ENCODE measurements at places on chromosomes 12 and 14.

- DNase-seq = no peak
These were observed 17.0 kb downstream of the CEP128 start for GRCh38 chr14:80924365-80925103.

DNA sequence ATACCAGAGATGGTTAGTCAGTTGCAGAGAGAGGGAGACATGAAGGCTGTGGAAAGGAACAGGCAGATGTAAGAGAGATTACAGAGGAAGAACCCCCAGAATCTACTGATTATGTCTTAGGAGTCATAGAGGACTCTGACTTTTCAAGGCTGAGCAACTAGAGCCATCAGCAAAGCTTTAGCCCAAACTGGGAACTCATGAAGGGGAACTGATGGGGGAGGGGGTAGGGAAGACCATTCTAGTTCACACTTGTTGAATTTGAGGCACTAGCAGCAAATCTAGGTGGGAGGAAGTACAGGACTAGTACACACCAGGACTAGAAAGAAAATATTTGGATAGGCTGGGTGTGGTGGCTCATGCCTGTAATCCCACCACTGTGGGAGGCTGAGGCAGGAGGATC is 10.1 kb downstream of the LGALS3 start:
- no peak for DNase-seq

DNA sequence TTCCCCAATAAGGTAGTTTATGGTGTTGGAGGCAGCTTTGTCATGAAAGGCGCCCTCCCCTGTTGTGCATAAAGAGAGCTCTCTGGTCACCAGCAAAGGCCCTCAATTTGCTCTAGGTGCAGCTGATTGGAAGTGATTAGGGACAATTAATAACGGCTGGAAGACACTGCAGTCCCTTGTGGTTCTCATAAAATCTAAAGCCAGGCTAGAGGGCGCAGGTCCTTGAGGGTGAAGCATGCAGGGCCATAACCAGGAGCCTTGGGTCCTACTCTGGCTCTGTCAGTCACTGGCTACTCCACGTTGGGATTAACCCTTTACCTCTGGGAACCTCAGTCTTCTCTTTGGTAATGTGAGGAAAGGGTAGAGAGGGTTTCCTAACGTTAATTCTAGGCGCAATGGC is 1.9 kb downstream of the DAAM1 start:
- DNase-seq = peak; percentile 20

DNA sequence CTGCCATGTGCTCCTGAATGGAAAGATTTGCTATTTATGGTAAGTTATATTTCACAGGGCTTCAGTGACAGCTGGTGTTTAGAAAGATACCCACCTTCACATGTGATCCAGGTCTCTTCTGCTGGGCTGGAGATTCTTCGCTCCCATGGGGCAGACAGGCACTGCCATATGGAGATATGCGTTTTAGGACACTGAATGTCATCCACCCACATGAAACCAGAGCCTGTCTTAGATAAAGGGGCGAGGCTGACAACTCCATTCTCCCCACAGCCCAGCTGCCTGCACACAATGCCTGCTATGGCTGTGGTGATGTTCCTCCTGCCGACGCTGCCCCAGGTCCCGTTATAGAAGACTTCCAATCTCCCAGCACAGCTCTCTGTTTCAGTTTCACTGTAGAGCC is 69.4 kb downstream of the ACSM4 start:
- DNase-seq = no peak

DNA sequence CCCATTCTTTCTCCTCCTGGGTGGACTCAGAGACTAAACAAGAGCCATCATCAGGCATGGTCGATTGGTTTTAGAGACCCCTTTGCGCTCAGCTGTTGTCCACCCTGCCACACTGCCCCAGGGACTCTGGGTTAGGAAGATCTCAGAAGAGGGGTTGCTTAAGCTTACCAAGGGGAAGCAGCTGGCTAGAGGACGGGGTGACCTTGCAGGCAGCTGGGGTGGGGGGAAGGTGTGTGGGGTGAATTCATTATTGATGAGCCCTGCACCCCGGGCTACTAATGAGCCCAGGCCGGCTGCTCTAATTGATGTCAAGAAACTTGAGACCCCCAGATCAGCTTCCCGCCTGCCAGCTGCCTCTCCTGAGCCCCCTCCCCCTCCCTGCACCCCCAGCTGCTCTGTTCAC is 8.7 kb upstream of the ZNF385A start:
- no peak for DNase-seq

- DNase-seq = peak; percentile 38
These were observed 105.9 kb downstream of the ETV6 start for GRCh38 chr12:11755302-11755930.

GRCh38 chr14:35875296-35875695 is 49.2 kb downstream of the BRMS1L start:
- DNase-seq = peak; percentile 8

- DNase-seq = no peak
These were observed 137.3 kb downstream of the TTC7B start for GRCh38 chr14:90678846-90679362.

All from fibroblast of mammary gland (primary cell).